HFFc6 (cell line): ENCODE measurements at places on chromosomes 16 and 17. TPM values are rescaled to one million over a fixed set of nuclear protein-coding genes. Genes with fewer than 3 reads are reported as not detected.

Gene SLC47A1
- total RNA-seq = 0.14 TPM in 1 of 3 replicates, not detected in the others

GRCh38 chr17:70080541-70081347 lies 5.7 kb downstream of the KCNJ16 start:
- DNase-seq = peak; percentile 8

- DNase-seq = no peak
Measured at GRCh38 chr17:2779545-2779944, 16.7 kb upstream of the RAP1GAP2 start.

DNA sequence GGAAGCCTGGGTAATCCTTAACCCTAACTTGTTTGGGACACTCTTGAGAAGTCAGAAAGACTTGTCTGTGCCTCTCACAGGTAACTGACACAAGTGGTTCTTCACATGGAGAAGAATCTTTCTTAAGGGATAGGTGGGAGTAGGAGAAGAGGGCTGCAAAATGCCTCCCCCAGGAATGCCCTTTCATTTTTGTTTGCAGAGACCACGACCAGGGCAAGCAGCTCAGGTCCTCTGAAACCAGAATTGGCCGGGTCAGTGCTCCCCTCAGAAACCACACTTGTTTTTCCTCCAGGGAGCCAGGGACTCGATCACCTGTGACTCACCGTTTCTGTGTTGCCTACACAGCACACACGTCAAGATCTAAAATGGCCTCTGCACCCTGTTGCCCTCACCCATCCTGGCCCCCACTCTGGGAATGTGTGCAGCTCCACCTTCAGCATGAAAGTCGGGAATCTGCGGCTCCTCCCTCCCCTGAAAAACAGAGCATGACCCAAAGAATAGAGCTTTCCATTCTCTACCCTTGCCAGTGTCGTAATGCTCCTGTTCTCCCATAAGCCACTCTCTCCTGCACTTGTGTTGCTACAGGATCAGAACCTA lies 36.1 kb downstream of the HNF1B start:
- no peak for DNase-seq

GRCh38 chr17:13734880-13735279 lies 133.2 kb upstream of the HS3ST3A1 start:
- no peak for DNase-seq

GRCh38 chr17:40452216-40452787 lies 9.1 kb downstream of the IGFBP4 start:
- peak; percentile 92 for DNase-seq

Gene DNAH9
- total RNA-seq = not detected in 3 replicates
